Activated CD8-positive, alpha-beta memory T cell treated with anti-CD3 and anti-CD28 coated beads, Interleukin-2, amount 50 U/mL, for 4 hours (primary cell): ENCODE measurements at places on chromosomes 4 and X.

DNA sequence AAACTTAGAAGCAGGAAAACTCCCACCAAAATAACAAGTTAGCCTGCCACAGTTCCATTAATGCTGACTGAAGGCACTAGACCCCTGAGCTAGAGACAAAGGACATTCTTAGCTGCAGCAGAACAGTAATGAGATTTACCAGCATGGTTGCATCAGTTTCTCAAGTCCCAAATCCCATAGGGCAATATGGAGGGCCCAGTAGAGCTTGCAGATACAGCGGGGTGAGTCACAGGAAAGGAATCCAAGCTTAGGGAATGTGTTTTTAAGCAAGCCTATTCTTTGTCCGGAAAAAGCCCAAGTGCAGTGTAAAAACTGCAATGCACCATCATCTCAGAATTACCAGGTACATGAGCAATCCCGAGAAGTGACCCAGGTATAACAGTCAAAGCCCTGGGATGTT, 51.3 kb upstream of the EXOC1L start:
- no peak for DNase-seq

GRCh38 chr4:137694138-137694537, 161.8 kb upstream of the PCDH18 start:
- DNase-seq: no peak

DNA sequence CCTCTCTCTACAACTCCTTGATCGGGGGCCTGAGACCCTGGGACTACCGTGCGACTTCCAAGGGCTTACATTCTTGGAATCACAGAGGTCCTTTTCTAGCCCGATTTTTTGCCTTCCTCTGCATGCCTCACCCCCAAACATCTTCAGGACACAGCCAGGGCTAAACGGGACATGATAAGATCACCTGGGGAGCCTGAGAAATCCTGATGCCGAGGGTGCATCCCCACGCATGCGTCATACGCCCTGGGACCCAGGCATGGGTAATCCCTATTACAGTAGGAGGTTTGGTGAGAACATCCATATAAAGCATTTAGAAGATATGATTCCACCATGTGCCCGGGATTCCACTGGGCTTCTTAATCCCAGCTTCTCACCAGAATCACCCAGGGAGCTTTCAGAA, 77.1 kb downstream of the DCTD start:
- no peak for DNase-seq

GRCh38 chrX:105869701-105870100, 47.4 kb downstream of the NRK start:
- DNase-seq: no peak

GRCh38 chrX:87236830-87237440, 280.7 kb upstream of the KLHL4 start:
- DNase-seq: no peak

DNA sequence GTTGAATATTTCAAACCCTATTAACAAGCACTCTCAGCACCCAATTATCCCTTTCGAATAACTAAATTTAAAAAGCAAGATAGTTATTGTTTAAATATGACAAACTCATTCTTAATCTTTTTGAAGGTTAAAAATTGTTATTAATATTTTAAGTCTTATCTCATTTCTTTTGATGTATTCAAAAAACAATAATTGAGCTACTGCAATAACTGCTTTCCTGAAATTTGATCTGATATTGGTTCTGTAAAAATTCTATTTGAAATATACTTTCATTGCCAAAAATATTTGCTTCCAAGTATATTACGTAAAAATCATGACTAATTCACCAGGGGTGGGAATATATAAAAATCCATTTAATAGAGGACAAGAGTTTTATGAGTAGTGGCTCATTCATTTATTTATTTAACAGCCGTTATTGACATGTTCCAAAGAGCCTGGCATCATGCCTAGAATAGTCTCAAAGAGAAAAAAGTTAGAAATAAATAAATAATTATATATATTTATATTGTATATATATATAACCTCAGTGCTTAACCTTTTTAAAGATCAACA, 34.4 kb downstream of the GLRA3 start:
- no peak for DNase-seq

DNA sequence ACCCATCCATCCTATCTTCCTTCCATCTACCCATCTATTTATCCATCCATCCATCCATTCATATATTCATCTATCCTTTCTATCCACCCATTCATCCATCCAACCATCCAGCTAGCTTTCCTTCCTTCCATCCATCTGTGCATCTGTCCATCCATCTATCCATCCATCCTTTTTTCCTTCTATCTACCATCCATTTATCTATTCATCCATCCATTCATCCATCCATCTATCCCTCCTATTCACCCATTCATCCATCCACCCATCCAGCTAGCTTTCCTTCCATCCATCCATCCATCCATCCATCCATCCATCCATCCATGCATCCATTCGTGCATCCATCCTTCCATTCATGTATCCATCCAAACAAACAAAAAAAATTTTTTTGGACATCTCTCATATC, 118.8 kb downstream of the PSAPL1 start:
- no peak for DNase-seq

DNA sequence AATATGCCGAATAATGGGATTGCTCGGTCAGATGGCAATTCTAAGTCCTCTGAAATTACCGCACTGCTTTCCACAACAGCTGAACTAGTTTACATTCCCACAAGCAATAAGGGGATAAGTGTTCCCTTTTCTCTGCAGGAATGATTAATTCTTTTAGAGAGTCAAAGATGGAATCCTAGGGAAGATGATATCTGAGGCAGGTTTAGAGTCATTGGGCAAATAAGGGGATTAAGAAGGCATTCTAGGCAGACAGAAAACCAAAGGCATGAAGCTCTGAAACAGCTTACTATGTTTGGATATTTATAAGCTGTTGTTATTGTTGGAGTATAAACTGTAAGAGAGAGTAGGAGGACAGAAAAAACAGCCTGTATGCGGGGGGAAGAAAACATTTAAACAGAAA, 85.7 kb downstream of the TET2 start:
- no peak for DNase-seq

GRCh38 chrX:103878466-103879122, 46.5 kb upstream of the RAB9B start:
- DNase-seq: no peak

DNA sequence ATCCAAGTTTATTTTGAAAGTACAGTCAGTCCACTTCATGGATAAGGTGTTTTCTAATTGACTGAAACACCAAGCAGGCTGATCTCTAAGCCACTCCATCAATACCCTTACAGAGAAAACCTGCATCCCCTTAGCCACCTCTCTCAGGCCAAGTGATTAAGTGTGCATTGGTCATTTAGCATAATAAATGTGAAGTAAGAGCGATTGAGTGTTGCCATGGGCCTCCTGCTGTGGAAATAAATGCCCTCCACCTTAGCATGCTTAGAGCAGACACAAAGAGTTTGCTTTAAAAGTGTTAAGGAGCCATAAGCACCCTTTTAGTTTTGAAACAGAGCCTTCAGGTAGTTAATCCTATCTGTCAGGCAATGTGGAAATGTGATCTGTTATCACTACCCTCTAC, 386.5 kb downstream of the GPAT3 start:
- DNase-seq: no peak

GRCh38 chr4:31307029-31307428, 586.9 kb downstream of the PCDH7 start:
- DNase-seq: no peak

- no peak for DNase-seq
Observed at GRCh38 chrX:16028576-16028975, 94.8 kb upstream of the GRPR start.

DNA sequence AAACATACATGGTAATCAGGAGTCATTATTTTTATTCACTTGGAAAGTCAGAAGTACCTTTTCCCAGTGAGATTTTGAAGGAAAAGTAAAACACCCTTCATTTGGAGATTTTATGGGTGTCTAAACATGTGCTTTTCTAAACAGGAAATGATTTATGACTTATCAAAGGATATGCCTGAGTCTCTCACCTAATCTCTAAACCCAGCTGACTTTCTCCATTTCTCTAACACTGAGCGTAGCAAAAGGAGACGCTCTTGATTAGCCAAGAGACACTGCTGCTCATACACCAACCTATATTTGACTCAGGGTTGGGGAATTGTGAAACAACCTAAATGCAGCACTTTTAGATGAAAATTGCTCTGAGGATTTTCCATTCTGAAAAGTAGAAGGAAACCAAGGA, 468.5 kb upstream of the FTHL17 start:
- DNase-seq: no peak

DNA sequence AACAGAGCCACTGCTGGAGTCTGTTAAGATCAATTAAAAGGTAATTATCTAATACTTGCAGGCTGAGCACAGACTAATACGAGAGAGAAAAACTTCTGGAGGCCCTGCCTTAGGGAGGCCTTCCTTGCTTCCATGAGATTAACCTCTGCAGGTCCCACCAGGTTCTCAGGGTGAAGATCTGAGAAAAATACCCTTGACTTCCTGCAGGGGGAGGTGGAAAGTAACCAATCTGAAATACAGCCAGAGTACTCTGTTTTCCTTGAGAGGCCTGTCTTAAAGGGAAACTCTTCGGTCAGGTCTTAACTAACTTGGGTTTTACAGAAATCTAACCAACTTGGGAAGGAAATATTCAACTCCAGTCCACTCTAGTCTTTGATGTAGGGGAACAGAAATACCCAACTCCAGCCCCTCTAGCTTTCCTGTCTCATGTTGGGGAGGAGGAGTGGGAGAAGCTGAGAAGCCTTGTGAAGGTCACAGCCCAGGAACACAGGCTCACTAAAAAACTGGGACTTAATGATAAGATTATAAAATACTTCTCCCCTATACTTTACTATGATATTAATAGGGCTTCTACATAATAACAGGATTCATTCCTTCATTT, 77.1 kb downstream of the TBCK start:
- no peak for DNase-seq

DNA sequence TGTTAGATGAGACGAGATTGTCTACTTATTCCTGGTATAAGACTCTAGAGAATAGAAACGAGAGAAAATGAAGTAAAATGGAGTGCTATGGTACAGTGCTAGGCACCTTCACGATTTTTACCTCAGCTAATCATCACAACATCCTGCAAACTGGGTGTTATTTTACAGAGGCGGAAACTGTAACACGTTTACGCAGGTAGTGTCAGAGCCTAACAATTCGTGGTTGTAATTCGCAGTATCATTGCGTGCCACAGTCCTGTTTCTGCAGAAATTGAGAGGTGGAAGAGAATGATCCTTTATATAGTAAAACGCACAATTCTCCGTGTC, 383 bp upstream of the TBC1D19 start:
- no peak for DNase-seq

DNA sequence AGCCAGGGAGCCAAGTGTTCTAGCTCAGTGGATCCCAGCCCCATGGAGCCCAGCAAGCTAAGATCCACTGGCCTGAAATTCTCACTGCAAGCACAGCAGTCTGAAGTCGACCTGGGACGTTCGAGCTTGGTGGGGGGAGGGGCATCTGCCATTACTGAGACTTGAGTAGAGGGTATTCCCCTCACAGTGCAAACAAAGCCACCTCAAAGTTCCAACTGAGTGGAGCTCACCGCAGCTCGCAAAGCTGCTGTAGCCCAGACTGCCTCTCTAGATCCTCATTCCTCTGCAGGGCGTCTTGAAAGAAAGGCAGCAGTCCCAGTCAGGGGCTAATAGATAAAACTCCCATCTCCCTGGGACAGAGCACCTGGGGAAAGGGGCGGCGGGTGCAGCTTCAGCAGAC, 226.3 kb downstream of the ZIC3 start:
- DNase-seq: no peak

- no peak for DNase-seq
Observed at GRCh38 chr4:113641025-113641431, 120.5 kb downstream of the CAMK2D start.

DNA sequence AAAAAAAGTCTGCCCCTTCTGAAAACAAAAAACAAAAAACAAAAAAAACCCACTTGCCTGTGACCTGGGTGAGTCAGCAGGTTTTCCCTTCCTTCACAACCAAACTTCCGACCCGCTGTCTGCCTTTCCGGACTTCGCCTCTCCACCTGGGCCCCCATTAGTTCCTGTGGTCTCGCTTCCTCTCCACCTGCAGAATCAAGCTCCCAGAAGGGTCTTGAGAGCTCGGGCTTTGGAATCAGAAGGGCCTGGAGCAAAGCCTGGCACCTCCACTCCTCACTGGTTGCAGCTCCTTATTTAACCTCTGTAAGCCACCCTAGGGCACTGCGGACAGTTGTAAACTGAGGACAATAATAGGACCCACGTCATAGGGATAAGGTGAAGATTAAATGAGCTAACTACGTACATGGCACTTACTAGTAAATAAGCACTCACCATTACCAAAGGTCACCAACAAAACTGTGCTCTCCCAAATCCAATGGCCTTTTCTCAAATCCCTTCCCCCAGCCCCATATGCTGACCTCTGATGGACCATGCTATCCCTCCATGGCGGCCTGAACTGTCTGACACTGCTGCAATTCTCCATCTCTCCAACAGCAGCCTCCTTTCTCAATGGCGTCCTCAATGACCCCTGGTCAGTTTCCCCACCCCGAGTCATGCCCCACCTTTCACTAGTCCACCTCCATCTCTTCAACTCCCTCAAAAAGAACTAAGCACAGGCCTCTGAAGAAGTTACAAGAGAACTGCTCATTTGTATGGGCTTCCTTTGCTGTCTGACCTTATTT, 64.2 kb downstream of the IRF2 start:
- DNase-seq: peak; percentile 49

DNA sequence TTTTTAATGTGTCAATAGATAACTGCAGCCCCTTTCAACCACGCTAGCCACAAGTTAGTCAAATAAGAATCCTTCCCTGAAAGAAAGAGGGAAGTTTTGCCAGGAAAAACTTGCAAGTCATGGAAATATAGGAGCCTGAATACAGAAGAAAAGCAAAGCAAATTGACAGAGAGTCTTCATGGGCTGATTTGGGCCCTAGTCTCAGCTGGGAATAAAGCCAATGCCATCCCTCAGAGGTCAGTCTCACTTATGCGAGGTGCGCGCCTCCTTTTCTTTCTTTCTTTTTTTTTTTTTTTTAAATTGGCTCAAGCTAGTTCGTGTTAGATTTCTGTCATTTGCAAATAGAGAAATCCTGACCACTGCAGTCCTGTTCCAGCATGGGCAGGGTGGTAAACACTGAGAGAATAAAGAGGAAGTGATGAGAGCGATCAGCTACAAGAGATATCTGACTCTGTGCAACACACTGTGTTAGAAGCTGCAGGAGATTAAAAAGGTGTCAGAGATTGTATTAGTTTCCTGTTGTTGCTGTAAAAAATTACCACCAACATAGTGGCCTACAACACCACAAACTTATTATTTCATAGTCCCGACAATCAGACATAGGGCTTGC, 299.7 kb downstream of the LDB2 start:
- no peak for DNase-seq

DNA sequence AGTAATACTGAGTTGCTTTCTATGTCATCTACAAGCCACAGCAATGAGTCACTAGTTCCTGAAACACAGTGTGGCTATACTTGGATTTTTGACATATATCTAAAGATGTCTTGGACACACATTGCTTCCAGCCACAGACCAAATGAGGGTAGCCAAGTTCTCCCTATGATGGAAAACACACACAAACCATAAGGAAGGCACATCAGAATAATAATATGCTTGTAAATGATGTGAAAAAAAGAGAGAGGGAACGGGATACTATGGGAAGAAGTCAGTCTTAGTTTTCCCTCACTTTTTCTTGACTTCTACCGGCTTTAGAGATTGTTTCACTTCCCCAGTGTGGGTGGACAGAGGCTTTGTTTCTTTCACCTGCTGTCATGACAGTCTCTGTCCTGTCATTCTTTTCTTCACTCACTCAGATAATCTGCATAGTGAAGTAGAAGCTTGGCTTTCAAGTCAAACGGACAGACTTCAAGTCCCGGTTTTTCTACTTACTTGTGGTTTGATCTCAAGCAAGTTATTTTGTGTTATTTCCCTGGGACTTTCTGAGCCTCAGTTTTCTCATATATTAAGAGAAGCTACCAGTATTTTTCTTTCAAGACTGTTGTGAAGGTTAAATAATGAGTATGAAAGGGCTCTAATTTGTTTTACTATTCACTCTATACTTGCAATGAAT, 34.7 kb downstream of the P2RY10 start:
- no peak for DNase-seq
